Stomach (tissue), 19 donors: ENCODE measurements at places on chromosomes 16 and 17. TPM values are rescaled to one million over a fixed set of nuclear protein-coding genes. Genes with fewer than 3 reads are reported as not detected.

The DNAH2 gene
- 0.18 TPM for total RNA-seq

The MT1G gene
- 605 TPM for total RNA-seq

The RSAD1 gene
- total RNA-seq = 22.0 TPM

The OTOP2 gene
- not detected for total RNA-seq
